Activated T-helper 1 cell treated with anti-CD3 and anti-CD28 coated beads, Interleukin-12 subunit alpha, Interleukin-12 subunit beta, Interleukin-2, Interleukin-4 antibody, amounts not matched to agents 30 ng/mL and 10 ng/mL and 1 ng/mL, durations not matched to agents 14 hours and 24 hours and 36 hours (primary cell): ENCODE measurements at places on chromosomes 5 and 9.

DNA sequence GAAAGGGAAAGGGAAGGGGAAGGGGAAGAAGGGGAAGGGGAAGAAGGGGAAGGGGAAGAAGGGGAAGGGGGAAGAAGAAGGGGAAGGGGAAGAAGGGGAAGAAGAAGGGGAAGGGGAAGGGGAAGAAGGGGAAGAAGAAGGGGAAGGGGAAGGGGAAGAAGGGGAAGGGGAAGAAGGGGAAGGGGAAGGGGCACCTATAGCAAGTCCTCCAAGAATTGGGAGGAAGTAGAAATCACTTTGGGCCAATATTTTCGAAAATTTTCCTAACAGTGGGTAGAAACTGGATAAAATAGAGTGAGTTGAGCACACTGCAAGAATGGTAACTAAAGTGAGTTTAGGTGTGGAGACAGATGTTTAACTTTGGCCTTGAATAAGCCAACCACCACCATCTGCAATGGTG lies 915.3 kb downstream of the DNAH5 start:
- H3K4me1 ChIP-seq = no peaks in the 10 kb centered on the region
- no peaks in the 10 kb centered on the region for H3K27me3 ChIP-seq
- DNase-seq = no peak
- no peak overlapping the region for H3K27ac ChIP-seq

GRCh38 chr9:68416936-68417564 lies 60.6 kb downstream of the PGM5 start:
- no peaks in the 10 kb centered on the region for H3K36me3 ChIP-seq
- no peak overlapping the region for H3K4me3 ChIP-seq
- no peaks in the 10 kb centered on the region for H3K4me1 ChIP-seq
- H3K27me3 ChIP-seq = peaks cover 5% of the 10 kb centered on the region

GRCh38 chr9:32424616-32425015 lies 40.2 kb downstream of the ACO1 start:
- peaks cover 7% of the 10 kb centered on the region for H3K4me1 ChIP-seq
- H3K36me3 ChIP-seq = peaks cover 28% of the 10 kb centered on the region
- H3K27me3 ChIP-seq = no peaks in the 10 kb centered on the region
- H3K4me3 ChIP-seq = no peak overlapping the region

DNA sequence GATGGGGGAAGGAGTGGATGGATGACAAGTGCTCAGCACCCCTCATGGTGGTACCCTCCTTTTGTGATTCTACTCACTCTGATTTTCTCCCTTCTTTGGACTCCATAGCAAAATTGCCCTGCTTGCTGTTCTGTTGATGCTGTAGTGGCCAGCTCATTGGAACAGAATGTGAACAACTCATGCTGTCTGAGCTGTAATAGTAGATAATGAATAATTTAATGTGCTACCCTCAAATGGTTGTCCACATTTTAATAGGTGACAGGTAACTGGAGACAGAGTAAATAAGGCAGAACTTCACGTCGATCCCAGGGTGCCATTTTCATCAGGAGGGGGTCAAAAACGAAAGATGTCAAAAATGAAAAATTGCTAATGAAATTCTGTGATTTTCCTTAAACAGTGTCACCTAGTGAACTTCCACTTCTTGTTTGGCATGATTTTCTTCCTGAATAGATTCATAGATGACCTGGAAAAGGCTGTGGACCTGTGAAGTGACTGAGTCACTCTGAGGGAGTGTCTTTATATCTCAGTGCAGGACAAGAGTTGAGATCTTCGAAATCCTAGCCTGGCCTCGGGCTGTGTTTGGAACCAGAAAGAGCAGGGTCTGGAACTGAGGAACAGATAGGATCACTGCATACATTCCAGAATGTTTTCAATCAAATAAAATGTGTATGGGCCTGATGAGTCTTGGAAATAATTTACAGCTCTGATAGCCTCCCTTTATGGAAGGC lies 270.2 kb downstream of the PSAT1 start:
- H3K36me3 ChIP-seq = no peaks in the 10 kb centered on the region
- no peak overlapping the region for H3K4me3 ChIP-seq
- no peaks in the 10 kb centered on the region for H3K4me1 ChIP-seq
- H3K27me3 ChIP-seq = no peaks in the 10 kb centered on the region
- H3K27ac ChIP-seq = no peak overlapping the region
- DNase-seq = no peak

GRCh38 chr9:22337261-22337660 lies 109.4 kb upstream of the DMRTA1 start:
- H3K4me1 ChIP-seq = no peaks in the 10 kb centered on the region
- DNase-seq = no peak
- H3K27ac ChIP-seq = no peak overlapping the region
- no peak overlapping the region for H3K4me3 ChIP-seq

DNA sequence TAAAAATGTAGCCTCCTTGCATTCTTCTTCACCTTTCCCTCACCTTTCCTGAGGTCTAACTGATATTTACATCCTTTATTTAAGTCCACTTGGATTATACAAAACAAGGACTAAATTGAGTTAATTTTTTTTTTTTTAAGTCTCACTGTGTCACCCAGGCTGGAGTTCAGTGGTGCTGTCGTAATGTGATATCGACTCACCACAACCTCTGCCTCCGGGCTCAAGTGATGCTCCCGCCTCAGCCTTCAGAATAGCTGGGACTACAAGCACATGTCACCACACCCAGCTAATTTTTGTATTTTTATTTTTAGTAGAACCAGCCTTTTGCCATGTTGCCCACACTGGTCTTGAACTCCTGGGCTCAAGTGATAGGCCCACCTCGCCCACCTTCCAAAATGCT lies 195.3 kb downstream of the BNC2 start:
- DNase-seq = no peak
- no peak overlapping the region for H3K27ac ChIP-seq
- H3K27me3 ChIP-seq = no peaks in the 10 kb centered on the region
- H3K4me1 ChIP-seq = no peaks in the 10 kb centered on the region

DNA sequence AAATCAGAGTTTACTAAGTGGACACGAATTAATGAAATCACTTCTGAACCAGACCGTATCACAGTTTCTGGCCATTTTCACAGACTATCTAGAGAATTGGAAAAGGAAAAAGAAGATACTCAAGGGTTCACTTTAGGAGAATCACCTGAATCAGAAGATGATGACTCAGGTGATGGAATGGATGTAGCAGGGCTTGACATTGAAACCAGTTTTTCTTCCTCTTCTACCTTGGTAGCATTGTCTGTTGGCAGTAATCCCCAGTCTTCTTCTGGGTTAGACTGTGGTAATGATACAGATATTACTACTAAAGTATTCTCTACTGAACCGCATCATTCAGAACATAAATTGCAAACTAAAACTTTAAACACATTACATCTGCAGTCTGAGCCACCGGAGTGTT lies 38.5 kb downstream of the ICE1 start:
- H3K27me3 ChIP-seq = no peaks in the 10 kb centered on the region
- H3K27ac ChIP-seq = no peak overlapping the region
- H3K4me1 ChIP-seq = no peaks in the 10 kb centered on the region
- H3K4me3 ChIP-seq = no peak overlapping the region
- peaks cover 60% of the 10 kb centered on the region for H3K36me3 ChIP-seq

- H3K4me1 ChIP-seq = peaks cover 49% of the 10 kb centered on the region
- H3K4me3 ChIP-seq = no peak overlapping the region
- no peaks in the 10 kb centered on the region for H3K36me3 ChIP-seq
- DNase-seq = no peak
- no peak overlapping the region for H3K27ac ChIP-seq
Measured at GRCh38 chr9:26951794-26952193, 4.4 kb upstream of the IFT74 start.

DNA sequence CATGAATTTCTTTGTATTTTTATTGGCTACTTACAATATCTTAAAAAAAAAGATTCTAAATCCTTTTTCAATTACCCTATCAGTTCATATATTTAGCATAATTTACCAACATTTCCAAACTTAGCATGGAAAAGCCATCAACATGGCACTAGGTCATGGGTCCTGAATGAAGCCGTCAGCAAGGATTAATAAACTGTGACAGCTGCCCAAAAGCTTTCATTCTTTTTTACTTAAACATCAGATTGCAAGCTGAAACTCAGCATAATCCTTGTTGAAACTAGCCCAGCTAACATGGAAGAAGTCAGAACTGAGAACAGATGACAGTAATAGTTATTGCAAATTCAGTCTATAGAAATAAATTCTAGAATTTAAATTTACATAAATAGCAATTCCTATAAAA lies 209.8 kb downstream of the ADAMTS6 start:
- no peaks in the 10 kb centered on the region for H3K36me3 ChIP-seq
- no peak overlapping the region for H3K4me3 ChIP-seq
- no peak overlapping the region for H3K27ac ChIP-seq
- DNase-seq = no peak

DNA sequence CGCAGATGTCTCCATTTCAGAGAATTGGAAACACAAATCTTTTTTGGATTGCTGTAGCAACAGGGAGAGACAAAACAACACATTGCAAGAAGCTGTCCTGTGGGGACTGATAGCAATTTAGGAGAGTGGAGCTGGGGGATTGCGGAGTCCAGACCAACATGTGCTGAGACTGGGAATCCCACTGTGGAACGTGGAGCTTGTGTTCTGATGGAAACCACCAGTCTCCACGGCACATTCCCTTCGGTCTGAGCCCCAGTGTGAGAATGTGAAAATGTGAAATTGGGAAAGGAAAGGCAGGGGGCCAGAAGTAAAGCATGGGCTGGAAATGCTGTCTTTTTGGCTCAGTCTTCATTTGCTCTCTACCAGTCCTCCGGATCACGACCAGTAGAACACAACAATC lies 348.8 kb upstream of the TNC start:
- no peak overlapping the region for H3K4me3 ChIP-seq
- H3K36me3 ChIP-seq = no peaks in the 10 kb centered on the region
- no peaks in the 10 kb centered on the region for H3K4me1 ChIP-seq
- DNase-seq = no peak
- H3K27ac ChIP-seq = no peak overlapping the region
- H3K27me3 ChIP-seq = peaks cover 5% of the 10 kb centered on the region

- H3K27ac ChIP-seq = no peak overlapping the region
- H3K27me3 ChIP-seq = no peaks in the 10 kb centered on the region
- H3K36me3 ChIP-seq = no peaks in the 10 kb centered on the region
- no peak for DNase-seq
- H3K4me3 ChIP-seq = no peak overlapping the region
Measured at GRCh38 chr5:167652690-167653089, 638.8 kb upstream of the WWC1 start.

DNA sequence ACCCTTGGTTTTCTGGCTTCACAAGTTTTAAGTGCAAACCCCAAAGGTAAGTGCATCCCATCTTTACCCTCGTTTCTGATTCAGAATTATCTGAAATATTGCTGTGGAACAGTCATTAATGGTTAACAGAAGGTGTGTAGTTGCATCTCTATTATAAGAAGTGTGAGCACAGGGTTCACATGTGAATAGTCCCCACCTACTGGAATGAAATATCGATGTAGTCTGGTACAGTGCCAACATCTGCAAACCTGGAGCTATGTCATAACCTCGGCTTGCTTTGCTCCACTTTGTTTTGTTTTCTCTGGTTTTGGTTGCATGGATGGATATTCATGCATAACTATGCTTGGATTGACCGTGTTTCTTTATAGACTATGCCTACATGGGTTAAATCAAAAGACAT lies 12.6 kb downstream of the HTR4 start:
- no peak overlapping the region for H3K27ac ChIP-seq
- H3K36me3 ChIP-seq = no peaks in the 10 kb centered on the region
- peaks cover 10% of the 10 kb centered on the region for H3K27me3 ChIP-seq
- no peaks in the 10 kb centered on the region for H3K4me1 ChIP-seq
- no peak for DNase-seq
- H3K4me3 ChIP-seq = no peak overlapping the region

GRCh38 chr9:88537761-88538091 lies 2.7 kb downstream of the NXNL2 start:
- no peak overlapping the region for H3K4me3 ChIP-seq
- peaks cover 7% of the 10 kb centered on the region for H3K4me1 ChIP-seq
- H3K27me3 ChIP-seq = peaks cover 29% of the 10 kb centered on the region
- H3K36me3 ChIP-seq = no peaks in the 10 kb centered on the region
